Liver (tissue), 10 donors: ENCODE measurements at places on chromosomes 16 and 17.

- no peak for DNase-seq
Observed at GRCh38 chr17:14019186-14019956, 49.9 kb upstream of the COX10 start.

GRCh38 chr17:27980043-27980442 is 62.4 kb upstream of the NLK start:
- no peak for DNase-seq

- DNase-seq, result no peak
Observed at GRCh38 chr17:27106347-27106981, 187.4 kb upstream of the WSB1 start.

DNA sequence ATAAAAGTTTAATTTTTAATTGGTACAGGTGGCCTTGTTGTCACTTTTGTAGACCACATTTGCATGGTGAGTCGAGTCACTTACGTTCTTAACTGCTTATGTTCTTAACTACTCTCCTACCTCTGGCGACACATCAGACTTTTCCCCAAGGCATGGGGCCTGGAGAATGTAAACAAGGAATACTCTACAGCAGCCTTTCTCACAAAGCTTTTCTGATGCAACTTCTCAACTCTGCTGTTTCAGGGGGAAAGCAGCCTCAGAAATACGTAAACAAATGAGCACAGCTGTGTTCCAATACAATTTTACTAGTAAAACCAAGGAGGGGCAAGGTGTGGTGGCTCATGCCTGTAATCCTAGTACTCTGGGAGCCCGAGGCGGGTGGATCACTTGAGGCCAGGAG is 6.9 kb downstream of the KARS1 start:
- DNase-seq, result no peak

DNA sequence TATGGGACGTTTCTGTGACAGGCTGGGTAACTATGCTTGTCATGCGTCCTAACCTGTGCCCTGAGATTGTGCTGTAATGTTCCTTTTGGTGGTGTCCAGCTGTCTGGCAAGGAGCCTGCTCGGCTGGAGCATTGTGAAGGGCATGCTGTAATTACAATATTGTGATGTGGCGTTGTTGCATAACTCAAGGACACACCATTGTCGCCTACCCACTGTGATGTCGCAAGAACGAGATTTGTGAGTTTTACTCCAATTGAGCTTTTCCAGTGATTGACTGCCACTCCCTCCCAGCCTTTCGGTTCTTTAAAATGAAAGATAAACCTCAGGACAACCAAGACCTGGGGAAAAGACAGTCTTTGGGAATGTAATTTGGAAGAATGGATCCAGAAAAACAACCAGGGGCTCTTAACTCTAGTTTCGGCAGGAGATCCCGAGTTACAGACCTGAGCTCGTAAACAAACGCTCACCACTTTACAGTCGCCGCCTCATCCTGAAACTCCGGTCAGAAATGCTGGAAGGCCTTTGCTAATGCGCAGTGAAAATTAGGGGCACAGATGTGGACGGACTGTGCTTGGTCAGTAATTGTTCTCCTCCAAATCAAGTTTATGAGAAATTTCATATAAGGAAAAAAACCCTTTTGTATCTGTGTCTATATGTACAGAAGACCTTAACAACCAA is 1.3 kb downstream of the ZNF750 start:
- DNase-seq, result no peak

GRCh38 chr17:27824176-27824715 is 23.9 kb upstream of the NOS2 start:
- DNase-seq, result no peak

DNA sequence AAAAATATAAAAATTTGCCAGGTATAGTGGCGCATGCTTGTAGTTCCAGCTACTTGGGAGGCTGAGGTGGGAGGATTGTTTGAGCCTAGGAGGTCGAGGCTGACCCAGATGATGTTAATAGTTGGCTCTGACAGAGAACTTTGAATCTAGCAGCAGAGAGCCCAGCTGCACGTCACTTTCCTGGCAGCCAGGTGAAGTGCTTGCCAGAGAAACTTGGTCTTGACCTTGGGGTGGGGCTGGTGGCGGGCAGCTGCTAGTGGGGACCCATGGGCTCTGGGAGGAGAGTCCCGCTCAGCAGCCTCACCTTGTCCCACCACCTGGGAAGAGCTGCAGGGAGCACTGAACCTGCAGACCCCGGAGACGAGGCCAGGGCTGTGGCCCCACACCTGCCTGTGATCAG is 3.1 kb upstream of the C16orf74 start:
- no peak for DNase-seq

GRCh38 chr17:29584452-29585079 is 4.9 kb downstream of the GIT1 start:
- DNase-seq, result no peak

GRCh38 chr16:66266436-66267291 is 99.8 kb upstream of the CDH5 start:
- no peak for DNase-seq

DNA sequence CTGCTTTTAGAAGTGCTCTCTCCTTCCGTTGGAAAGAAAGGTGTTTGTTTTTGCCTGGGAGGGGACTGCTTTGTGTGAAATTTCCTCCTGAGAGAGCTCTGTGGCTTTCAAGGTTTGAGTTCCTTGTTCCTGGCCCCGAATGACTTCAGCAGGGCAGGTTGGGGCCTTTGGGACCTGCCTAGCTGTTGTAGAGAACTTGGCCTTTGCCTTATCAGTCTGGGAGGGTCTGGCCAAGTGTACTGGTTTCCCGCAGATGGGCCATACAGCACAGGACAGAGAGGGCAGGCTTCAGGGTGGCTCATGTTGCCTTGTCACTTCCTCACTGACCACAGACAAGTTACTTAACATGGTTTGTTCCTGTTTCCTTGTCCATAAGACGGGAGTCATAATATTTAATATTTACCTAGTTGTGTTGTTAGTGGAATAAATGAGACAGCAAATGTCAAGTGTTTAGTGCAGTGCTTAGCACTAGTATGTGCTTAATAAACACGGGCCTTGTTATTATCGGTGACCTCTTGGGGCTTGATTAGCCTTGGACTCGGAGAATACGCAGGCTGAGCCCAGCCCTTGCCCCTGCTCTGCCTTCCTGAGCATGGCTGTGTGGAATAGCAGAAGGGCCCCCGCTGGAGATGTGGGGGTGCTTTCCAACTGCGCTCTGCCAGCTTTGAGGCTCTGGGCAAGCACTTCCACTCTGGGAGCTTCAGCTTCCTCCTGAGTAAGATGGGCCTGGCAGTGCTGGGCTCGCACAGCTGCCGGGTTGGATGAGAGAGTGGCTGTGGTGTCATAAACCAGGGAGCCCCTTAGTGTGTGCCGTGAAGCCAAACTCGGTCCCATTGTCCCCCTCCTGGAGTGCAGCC is 6.6 kb downstream of the PRSS8 start:
- no peak for DNase-seq

DNA sequence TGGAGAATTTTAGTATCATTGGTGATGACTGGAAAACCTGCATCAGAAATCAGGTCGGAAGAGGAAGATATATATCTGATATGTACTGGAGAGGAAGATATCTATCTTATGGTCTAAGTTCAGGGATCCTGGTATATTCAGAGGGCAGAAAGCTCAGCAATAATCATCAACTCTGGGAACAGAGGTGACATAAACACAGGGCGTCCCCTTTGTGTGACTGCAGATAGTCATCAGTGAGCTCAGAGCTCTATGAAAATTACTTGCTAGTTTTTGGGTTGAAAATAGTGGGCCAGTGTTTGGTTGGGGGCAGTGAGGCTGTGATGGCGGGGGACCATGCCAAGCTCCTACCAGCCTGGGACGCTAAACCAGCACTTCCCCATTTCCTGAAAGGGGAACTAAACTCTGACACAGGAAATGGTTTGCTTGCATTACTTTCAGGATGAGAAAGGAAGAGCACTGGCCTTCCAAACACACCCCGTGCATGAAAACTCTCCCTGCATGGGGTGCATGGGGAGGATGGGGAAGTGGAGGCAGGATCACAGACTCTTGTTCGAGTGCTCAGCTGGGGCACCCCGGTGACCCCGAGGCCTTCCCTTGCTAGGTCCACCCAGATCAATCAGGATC is 15.8 kb downstream of the NOD2 start:
- no peak for DNase-seq

- DNase-seq, result no peak
Observed at GRCh38 chr17:1793447-1793806, 31.6 kb downstream of the SERPINF1 start.
